ENCODE measurements at places on chromosomes 2 and 18. TPM values are rescaled to one million over a fixed set of nuclear protein-coding genes. Genes with fewer than 3 reads are reported as not detected.

- no peak for DNase-seq
Observed at GRCh38 chr2:69645031-69645431, 1.5 kb upstream of the AAK1 start.

- DNase-seq: no peak
Observed at GRCh38 chr2:239579524-239580198, 178.8 kb upstream of the HDAC4 start.

XDH gene
- 19.3 TPM for total RNA-seq

- no peak for DNase-seq
Observed at GRCh38 chr2:1856922-1857321, 112.6 kb upstream of the PXDN start.

ARHGAP15 gene
- not detected for total RNA-seq

GRCh38 chr18:32549248-32550110 is 78.8 kb upstream of the GAREM1 start:
- DNase-seq: peak; percentile 18

GRCh38 chr18:72833471-72833870 is 34.3 kb downstream of the NETO1 start:
- no peak for DNase-seq

G6PC2 gene
- total RNA-seq: not detected

GRCh38 chr2:222423632-222424275 is 589 bp upstream of the SGPP2 start:
- DNase-seq: no peak

DNA sequence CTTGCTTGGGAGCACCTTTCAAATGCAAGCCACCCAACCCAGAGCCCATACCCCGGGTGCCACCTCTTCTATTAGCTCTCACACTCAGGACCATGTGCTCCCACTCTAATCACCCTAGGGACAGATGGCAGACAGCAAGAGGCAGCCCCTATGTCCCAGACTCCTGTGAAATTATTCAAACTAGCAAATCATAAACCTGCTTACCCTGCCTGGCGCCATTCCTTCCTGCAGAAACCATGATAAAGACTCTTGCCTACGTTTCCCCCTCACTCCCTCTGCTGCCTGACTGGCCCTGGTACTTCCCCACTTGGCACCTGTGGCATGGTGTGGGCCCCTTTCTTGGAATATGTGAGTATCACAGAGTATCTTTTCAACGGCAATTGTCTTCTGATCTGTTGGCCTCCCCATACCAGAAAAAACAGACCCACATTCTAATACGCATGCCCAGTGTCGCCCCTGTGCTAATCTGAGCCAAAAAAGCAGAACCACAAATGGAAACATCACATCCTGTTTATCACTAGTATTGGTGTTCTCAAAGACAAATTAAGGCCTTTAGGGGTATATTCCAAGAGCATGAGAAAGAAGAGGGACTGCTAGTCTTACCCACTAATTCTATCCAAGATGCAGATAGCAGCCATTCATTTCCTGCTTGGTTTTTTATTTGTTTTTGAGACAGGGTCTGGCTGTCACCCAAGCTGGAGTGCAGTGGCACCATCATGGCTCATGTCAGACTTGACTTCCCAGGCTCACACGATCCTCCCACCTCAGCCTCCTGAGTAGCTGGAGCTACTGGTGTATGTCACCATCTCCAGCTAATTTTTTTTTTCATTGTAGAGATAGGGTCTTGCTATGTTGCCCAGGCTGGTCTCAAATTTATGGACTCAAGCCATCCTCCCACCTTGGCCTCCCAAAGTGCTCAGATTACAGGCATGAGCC is 44.1 kb upstream of the TTC39C start:
- no peak for DNase-seq

PLCD4 gene
- total RNA-seq: 4.0 TPM

- peak; percentile 25 for DNase-seq
Observed at GRCh38 chr2:241777686-241778627, 1.3 kb downstream of the GAL3ST2 start.

DNA sequence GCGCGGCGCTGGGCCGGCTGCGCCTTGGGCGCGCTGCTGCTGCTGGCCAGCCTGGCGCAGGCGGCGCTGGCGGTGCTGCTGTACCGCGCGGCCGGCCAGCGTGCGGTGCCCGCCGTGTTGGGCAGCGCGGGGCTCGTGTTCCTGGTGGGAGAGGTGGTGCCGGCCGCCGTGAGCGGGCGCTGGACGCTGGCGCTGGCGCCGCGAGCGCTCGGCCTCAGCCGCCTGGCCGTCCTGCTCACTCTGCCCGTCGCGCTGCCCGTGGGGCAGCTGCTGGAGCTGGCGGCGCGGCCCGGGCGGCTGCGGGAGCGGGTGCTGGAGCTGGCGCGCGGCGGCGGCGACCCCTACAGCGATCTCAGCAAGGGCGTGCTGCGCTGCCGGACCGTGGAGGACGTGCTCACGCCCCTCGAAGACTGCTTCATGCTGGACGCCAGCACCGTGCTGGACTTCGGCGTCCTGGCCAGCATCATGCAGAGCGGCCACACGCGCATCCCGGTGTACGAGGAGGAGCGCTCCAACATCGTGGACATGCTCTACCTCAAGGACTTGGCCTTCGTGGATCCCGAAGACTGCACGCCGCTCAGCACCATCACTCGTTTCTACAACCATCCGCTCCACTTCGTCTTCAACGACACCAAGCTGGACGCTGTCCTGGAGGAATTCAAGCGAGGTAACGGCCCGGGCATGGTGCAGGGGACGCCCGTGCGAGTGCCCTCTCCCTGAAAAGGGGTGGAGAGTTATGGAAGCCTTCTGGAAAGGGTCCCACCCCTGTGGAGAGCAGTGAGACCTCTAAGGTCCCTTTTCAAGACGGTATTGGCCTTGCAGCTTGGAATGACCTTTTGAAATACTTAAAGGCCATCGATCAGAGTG is 1.0 kb downstream of the CNNM3 start:
- no peak for DNase-seq

LRRTM1 gene
- total RNA-seq: not detected

AKAIN1 gene
- total RNA-seq: not detected

LYG2 gene
- total RNA-seq: not detected

WNT6 gene
- total RNA-seq: not detected

GRCh38 chr2:235779444-235779896 is 285.6 kb downstream of the AGAP1 start:
- DNase-seq: peak; percentile 64

- DNase-seq: no peak
Observed at GRCh38 chr18:5662586-5663090, 118.8 kb upstream of the EPB41L3 start.

DNA sequence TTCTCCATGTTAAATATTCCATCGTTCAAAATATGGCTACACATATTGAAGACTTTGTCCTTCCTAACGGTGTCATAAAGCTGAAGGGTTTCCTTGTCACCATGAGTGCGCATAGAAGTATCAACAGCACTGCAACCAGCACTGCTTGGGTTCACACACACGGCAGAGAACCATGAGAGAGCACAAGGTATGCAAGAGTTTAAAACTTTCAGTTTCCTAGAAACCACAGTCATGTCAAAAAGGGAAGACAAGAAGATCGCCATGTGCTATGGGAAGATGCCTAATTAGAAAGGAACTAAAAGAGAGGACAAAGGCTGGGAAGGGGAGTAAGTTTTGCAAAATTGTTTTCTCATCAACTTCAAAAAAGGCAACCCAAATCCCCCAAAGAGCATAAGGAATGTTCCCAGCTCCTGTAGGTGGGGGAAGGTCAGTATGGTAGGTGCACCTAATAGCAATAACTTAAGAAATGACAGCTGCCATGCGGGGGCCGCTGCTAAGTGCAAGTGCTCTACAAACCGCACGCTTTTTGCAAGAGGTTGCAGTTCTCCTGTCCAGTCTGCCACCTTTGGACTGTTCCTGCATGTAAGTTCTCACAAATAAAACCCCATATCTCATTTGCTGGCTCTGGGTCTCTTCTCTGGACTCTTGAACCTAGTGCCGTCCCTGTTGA is 136.8 kb downstream of the TMEM163 start:
- no peak for DNase-seq
